CD14-positive monocyte (primary cell): ENCODE measurements at places on chromosomes 7 and 10. TPM values are rescaled to one million over a fixed set of nuclear protein-coding genes. Genes with fewer than 3 reads are reported as not detected.

GRCh38 chr7:130622866-130623265, 45.7 kb downstream of the COPG2 start:
- no peak for DNase-seq

- no peak for DNase-seq
Observed at GRCh38 chr7:69638674-69639073, 40.4 kb downstream of the AUTS2 start.

- DNase-seq, result peak; percentile 94
Observed at GRCh38 chr10:62618576-62619412, 185.7 kb upstream of the ADO start.

DNA sequence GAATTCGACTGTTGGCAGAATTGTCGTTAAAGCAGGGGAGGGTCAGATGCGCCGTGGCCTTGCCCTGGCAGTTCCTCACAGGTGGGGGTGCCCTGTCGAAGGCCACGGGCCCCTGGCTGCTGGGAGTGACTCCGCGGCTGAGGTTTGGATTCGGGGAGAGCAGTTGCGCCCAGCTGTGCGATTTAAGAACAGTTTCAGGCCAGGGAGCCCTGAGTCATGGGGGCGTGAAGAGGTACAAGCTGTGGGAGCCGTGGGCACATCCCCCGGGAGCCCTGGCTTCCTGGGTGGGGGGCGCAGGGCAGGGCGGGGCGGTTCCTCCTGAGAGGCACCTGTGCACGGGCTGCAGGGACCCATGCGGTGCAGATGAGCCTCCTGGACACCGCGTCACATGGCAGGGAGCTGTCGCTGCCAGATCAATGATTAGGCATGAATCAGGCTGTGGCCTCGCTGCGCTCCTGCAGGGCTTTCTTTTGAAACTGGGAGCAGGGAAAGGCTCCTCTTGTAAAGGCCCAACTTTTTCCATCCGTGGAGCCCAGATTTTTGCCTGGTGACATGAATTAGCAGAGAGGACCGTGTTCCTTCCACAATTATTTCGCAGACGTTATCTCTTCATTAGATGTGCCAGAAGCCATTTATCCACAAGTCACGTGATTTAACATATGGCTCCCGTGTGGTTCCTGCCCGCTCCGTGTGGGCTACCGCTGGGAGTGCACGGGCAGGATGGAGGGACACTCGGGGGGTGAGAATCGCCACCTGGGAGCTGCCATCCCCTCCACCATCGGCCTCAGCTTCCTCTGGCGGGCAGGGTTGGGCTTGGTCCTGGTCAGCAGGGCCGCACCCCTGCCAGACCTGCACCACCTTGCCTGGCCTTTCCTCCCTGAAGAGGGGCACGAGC, 918 bp downstream of the PWWP2B start:
- no peak for DNase-seq

DNA sequence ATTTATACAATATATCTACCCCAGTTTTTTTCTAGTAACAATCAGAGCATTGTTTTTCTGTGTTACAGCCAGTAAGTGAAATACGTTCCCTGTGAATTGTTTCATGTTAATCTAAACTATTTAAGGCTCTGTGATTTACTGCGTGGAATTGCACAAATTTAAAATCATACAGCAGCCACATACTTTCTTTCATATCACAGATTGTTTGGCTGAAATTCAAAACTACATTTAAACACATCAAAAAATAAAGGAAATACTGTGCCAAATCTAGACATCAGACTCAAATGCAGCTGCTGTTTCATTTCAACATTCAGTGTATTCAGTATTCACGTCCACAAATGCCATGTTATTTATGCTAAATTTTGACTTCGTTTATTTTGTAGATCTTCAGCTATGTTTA, 242.6 kb upstream of the HGF start:
- no peak for DNase-seq

- DNase-seq, result no peak
Observed at GRCh38 chr10:12466704-12467305, 117.5 kb downstream of the CAMK1D start.

DNA sequence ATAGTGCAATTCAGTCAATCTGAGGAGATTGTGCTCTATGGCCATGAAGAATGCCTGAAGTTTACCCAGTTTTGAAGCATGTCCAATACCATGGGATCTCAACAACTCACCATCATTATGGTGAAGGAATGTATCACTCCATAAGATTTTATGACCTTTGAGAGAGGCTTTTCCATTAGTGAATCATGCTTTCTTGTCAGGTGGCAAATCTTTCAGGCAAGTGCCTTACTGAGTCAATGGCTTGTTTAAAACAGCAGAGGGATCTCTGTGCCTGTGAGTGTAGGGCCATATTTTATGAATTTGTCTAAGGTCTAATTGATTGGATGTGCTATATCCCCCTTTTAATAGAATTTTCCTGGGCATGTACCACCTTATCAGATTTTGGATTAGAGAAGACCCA, 131.5 kb downstream of the CCDC7 start:
- no peak for DNase-seq

- no peak for DNase-seq
Observed at GRCh38 chr10:3292636-3293035, 120.1 kb upstream of the PITRM1 start.

- no peak for DNase-seq
Observed at GRCh38 chr10:49393757-49394156, 2.1 kb downstream of the DRGX start.

GRCh38 chr7:7799138-7799537, 80.7 kb upstream of the RPA3 start:
- DNase-seq, result no peak

DNA sequence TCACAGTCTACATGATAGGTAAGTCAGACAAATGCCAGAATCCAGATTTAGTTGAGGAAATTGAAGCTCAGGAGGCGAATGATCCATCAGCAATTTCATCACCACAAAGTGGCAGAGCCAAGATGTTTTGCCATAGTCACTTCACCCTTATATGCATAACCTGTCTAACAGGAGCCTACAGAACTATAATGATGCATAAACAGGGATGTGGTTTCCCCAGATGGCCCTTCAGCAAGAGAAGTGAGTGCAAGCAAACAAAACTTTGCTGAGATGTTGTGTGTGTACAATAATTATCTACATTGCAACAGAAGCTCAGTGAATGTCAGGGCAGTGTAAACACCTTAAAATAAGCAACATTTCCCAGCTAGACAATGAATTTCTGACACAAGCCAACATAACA, 28.6 kb downstream of the PON3 start:
- no peak for DNase-seq

DNA sequence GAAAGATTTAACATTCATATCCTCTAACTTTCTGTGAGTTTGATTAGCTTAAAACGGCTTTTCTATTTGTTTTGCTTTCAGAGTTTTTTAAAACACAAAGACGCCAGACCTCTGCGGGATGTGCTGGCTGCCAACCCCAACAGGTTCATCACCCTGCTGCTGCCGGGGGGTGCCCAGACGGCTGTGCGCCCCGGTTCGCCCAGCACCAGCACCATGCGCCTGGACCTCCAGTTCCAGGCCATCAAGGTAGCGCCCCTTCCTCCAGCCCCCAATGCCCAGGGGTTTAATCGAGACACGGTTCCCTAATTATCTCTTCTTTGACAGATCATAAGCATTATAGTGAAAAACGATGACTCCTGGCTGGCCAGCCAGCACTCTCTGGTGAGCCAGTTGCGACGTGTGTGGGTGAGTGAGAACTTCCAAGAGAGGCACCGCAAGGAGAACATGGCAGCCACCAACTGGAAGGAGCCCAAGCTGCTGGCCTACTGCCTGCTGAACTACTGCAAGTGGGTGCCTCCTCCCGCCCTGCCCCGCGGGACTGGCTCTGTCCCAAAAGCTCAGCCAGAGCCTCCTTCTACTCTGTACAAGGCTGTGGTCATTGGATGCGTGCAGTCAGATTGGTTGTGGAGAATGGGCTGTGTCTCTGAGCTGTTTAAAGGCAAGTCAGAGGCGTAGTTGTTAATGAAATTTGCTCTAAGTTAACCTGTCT, 71.2 kb downstream of the TRRAP start:
- no peak for DNase-seq

DNA sequence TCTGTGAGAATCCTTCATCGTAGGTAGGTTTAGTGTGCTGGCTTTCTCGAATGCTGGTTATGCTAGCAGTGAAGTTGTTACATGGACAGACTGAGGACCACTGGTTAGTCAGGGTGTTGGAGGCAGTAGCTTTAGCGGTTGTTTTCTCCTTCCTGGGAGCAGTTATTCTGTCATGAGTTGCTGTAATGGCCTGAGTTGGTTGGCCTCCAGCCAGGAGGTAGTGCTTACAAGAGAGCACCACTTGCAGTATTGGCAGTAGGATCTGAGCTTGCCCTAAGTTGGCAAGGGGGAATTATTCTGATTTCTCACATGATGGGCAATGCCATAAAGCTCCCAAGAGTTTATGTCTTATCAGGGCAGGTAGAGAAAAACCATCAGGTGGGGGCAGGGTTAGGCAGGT, 58.0 kb downstream of the IPMK start:
- no peak for DNase-seq

Gene OIT3
- not detected for polyA plus RNA-seq

Gene SPDYE16
- polyA plus RNA-seq, result not detected

Gene MYOF
- 17.5 and 29.1 TPM in 2 replicates for polyA plus RNA-seq

Gene CPA4
- not detected for polyA plus RNA-seq
